ENCODE measurements at places on chromosomes 6 and 20.
A peak's percentile ranks its signal among the peaks of the same experiment; 100 is the strongest.

DNA sequence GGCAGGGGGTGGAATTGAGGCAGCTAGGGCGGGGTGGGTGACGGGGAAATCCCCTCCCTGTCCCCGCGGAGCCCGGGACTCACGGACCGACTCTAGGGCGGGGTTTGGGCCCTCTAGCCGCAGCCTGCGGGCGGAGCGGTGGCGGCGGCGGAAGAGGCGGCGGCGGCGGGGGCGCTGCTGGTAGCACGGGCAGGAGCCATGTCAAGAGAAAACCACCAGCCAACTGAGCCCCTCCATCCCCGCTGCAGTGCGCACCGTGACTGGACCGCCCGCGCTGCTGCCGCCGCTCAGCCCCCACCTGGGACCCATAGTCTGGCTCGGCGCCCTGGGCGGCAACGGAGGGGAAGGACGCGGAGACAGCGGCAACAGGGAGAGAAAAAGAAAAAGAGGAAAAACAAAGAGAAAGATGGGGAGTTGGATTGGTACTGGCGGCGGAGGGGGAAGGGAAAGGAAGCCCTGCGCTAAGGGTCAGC, 1.2 kb upstream of the C6orf62 start:
- peak; percentile 24 for DNase-seq

- no peak for DNase-seq
Observed at GRCh38 chr20:9852566-9852965, 13.7 kb upstream of the PAK5 start.

GRCh38 chr20:10619427-10619826, 54.4 kb downstream of the JAG1 start:
- DNase-seq = peak; percentile 82

GRCh38 chr6:39114704-39115599, at the start of gene SAYSD1:
SAYSD1 (minus strand) TSS chr6:39115186; CDS start chr6:39115089, 97 bp downstream.
- DNase-seq = peak; percentile 81

GRCh38 chr6:121694389-121694788, 258.9 kb downstream of the GJA1 start:
- DNase-seq = no peak

DNA sequence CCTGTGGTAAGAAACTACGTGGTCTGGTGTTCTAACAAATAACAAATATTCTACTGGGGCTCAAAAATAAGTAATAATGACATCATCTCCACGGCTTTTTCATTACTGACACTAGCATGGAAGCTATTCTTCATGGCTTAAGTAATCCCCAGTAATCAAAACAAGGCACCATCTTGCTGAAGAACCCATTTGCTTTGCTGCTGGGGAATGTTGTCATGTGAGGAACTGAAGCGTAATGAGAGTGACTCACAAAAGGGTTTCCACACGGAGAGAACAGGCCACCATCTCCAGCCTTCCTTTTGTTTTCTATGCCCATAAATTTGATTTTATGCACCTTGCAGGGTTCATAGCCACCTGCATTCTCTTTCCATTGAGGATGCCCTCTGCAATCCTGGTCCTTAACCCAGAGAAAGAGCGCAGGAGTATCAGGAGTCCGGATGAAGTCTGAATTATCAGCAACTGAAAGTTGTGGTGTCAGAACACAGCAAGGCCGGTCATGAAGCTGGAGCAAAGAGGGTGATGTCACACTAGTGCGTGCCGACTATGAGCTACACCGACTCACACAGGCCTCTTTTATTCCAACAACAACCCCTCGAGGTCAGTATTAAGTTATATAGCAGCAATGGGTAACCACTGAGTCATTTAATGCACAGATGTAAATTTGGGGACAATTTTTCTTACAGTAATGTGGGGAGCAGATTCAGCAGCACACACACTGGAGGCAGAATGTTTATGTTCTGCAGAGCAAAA, 173.7 kb upstream of the SSTR4 start:
- DNase-seq = no peak

DNA sequence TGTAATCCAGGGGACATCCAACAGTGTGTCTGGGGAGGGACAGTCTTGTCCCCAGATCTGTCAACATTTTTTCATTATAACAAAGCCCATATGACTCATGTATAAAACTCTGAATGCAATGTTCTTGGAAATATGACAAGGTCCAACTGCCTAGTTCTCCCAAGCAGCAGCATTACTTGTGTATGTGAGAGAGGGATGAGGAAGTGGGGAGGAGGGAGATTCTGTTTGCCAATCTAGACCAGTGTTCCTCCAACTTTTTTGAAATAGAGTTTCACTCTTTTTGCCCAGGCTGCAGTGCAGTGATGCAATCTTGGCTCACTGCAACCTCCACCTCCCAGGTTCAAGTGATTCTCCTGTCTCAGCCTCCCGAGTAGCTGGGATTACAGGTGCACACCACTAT, 394.8 kb downstream of the DHX35 start:
- DNase-seq = no peak

GRCh38 chr20:22106308-22106938, 401.0 kb downstream of the PAX1 start:
- DNase-seq = no peak

DNA sequence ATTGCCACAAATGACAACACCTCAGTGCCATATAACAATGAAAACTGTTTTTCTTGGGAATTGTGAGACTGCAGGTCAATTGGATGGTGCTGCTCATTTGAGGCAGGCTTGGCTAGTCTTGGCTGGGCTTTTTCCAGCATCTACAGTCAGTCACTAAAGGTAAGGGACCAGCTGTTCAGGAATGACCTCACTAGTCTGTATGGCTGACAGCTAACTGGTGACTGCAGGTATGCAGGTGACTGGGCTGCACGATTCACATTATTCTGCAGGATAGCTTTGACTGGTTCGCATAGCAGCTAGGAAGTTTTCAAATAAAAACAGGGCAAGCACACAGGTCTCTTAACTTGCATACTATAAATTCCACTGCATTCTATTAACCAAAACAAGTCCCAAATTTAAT, 22.1 kb upstream of the HMGCLL1 start:
- DNase-seq = no peak

DNA sequence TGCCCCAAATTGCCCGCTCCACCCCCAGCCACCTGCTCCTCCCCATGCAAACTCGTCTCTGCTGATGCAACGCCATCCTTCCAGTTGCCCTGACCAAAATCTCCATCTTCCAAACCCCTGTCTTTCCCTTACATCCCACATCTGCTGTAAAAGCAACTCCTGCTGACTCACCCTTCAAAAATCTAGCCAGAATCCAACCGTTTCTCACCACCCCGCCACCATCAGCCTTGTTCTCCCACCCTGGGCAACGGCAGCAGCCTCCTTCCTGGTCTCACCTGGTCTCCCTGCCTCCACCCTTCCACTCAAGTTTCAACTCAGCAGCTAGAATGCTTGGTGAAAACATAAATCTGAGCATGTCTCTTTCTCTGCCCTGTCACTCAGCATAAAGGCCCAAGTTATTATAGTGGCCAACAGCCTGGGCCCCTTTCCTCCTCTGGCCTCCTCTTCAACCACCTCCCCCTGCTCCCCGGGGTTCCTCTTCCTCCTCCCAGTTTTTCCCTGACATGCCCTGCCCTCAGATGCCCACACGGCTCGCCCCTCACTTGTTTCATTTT, 7.2 kb upstream of the SYNJ2 start:
- DNase-seq = peak; percentile 22

- no peak for DNase-seq
Observed at GRCh38 chr6:46748940-46749503, 2.3 kb downstream of the ANKRD66 start.

GRCh38 chr20:59393142-59393541, 92.7 kb downstream of the EDN3 start:
- DNase-seq = no peak

DNA sequence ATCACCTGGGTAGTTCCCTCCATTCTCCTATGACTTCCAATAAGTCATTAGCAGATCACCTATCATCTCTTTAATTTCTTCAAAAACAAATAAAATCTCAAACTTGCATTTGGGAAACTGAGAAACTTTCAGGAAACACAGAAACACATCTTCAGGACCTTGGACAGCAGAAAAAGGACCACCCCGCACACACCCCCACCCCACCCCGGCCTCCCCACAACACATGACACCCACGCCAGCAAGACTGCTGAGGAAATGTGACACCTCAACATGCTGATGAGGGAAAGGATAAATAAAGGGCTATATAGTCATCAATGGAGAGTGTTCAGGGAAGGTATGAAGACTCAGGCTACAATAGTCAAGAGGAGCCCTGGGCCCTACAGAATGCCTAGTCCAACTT, 15.6 kb upstream of the TRIM39 start:
- DNase-seq = no peak

DNA sequence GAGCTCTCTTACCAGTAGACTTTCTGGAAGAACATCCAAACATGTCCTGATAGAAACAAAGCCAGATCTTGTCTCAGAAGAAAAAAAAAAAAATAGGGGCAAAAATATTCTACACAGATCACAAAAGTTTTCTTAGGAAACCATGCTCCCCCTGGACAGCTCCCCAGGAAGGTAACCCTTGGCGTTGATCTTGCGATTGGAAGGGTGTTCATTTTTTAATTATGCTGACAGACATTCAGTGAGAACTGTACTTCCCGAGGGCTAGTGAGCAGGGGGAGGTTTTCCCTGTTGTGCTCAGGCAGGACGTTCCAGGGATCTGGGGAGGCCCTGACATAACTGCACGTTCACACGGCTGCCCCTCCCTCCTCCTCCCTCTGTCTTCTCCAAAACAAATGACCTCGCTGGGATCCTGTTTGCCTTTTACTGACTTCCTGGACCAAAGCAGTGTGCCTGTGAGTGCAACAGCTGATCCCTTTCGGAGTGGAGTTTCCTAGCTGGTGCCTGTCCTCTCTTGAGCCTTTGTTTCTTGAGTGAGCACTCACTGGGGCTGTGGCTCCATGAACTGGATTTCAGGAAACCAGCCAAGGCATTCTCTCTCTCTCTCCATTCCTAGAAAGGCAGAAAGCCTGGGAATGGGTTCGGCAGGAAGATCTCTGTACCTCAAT, 46.7 kb downstream of the MARCKS start:
- no peak for DNase-seq

DNA sequence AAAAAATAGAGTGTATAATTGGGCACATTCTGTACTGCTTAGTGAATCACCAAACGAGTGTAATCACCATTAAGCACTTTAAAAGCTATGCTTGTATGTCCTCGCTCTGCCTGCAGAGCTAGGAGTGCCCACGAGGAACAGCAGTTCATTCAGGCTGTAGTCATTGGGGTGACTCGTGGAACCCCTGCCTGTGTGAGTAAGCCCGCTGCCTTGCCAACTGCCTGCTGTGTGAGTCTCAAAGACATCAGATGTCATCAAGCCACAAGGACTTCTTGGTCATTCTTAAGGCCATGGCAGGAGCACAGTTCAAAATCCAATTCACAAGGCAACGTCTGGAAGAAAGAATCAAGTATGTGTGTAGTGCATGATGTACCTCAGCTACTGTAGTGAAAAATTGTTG, 60.4 kb downstream of the FOXO3 start:
- peak; percentile 95 for DNase-seq

- DNase-seq = no peak
Observed at GRCh38 chr6:157047951-157048350, 270.8 kb downstream of the ARID1B start.
